AG10803 (cell line): ENCODE measurements at places on chromosomes 11 and 22.

DNA sequence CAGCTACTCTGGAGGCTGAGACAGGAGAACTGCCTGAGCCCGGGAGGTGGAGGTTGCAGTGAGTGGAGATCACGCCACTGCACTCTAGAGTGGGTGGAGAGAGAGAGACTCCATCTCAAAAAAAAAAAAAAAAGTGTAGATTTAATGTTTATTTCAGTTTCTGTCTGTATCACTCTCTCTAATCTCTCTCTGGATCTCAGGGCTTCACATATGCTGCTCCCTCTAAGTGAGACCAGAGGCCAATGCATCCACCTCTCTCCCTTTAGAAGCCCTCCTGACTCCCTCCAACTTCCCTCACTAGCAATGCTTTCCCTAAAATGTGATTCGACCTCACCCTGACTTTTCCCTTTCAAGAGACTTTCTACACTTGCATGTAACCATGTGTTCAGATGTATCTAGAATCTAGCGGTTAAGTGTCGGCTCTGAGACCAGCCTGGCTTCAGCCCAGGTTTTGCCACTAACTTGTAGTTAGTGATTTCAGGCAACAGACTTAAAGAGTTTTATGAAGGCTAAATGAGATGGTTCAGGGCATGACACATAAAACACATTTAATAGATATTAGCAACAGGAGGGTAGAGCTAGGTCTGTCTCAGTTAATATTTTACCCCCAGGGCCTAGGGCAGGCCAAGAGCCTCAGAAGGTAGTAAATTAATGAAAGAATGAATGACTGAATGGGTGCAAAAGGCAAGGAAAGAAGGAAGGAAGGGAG is 364.3 kb downstream of the LARGE1 start:
- no peak for DNase-seq

DNA sequence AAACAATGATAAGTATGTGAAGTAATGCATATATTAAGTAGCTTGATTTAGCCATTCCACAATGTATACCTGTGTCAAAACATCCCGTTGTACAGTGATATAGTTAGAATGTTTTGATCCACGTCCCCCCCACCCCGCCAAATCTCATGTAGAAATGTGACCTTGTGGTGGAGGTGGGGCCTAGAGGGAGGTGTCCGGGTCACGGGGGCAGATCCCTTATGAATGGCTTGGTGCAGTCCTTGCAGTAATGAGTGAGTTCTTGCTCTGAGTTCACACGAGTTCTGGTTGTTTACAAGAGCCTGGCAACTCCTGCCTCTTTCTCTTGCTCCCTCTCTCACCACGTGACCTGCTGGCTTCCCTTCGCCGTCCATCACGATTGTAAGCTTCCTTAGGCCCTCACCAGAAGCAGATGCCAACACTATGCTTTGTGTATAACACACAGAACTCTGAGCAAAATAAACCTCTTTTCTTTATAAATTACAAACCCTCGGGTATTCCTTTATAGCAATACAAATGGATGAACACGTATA is 41.6 kb downstream of the FANCF start:
- DNase-seq, result no peak

- DNase-seq, result peak; percentile 39
Observed at GRCh38 chr11:96204366-96204659, 138.7 kb downstream of the MAML2 start.

DNA sequence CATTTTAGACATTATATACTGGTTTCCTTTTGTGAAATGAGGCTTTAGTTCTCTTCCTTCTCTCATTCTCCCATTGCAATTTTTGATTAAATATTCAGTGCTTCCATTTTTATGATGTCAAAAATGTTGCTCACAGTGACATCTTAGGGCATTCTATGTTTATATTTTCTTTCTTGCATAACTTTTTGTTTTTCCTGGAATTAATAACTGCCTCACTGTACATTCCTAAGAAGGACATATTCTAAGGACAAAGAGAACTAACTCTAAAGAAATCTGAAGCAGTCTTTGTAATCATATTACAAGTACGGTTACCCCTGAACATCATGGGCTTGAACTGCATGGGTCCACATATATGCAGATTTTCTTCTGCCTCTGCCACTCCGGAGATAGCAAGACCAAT is 25.8 kb upstream of the P2RY6 start:
- DNase-seq, result no peak

- DNase-seq, result no peak
Observed at GRCh38 chr11:841981-842369, 354 bp downstream of the POLR2L start.

- DNase-seq, result no peak
Observed at GRCh38 chr11:44034639-44035038, 13.1 kb upstream of the ACCSL start.

DNA sequence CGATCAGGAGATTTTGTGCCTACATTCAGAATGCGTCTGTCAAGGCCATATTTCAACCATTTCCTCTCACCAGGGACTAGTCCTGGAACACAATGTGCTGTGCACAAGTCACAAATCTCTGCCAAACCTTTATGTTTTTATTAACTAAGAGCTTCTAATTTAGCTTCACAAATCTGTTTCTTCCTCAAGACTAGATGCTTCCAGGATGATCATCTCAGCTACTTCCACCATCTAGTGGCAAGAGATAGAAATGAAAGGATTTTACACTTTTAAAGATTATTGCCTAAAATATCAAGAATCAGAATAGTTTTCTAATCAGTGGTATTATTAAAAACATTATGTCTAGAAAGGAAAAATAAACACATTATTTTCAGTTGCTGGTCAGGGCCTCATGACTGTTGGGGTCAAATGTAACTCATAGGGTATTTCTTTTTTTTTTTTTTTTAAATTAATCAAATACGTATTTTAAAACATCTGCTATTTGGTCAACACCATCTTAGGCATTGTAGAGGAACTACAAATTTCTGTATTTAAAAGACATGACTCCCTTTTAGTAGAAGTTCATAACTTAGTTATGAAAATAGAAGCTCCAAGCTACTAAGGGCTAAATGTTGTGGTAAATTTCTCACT is 1102.6 kb downstream of the DLG2 start:
- DNase-seq, result peak; percentile 49

DNA sequence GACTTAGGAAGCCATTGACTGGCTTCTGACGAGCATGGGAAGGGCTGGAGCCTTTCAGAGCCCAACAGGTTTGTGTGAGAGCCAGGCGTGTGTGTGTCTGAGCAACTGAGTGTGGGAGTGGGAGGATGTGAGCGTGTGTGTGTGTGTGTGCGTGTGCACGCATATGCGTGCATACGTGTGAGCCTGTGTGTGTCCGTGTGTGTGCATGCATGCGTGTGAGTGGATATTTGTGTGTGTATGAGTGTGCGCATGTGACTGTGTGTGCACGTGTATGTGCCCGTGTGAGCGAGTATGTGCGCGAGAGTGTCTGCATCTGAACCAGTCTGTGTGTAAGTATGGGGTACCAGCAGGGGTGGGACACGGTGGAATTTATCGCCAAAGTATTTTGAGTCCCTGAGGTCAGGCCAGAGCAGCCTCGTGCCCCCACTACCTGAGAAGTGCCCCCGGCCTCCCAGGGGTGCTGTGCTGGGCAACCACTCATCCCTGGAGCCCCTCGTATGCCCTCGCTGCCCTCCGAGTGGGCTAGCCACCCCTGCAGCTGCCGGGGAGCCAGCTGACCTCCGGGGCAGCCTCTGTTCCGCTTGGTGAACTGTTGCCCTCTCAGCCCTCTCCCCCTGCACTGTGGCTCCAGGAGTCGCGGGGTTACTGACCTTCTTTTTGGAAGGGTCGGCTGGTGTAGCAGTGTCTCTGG is 38.5 kb downstream of the LRP5 start:
- DNase-seq, result no peak

DNA sequence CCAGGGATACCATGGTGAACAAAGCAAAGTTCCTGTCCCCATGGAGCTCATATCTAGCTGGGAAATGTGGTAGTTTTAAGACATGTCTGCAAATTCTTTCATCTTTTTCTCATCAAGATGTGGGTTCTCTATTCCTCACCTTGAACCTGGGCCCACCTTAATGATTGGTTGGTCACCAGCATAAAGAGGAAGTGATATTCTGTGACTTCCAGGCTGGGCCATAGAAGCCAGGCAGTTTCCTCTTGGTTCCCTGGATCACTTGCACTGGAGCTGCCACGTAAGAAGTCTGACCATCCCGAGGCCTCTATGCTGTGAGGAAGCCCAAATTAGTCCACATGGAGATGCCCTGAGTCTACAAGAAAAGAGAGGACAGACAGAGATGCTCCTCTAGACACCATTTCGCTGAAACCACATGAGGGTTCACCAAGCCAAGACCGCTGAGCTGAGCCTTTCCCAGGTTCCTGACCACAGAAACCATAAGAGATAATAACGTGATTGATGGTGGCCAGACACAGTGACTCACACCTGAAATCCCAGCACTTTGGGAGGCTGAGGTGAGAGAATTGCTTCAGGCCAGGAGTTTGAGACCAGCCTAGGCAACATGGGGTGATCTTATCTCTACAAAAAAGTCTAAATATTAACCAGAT is 119.5 kb upstream of the ISX start:
- DNase-seq, result peak; percentile 8

DNA sequence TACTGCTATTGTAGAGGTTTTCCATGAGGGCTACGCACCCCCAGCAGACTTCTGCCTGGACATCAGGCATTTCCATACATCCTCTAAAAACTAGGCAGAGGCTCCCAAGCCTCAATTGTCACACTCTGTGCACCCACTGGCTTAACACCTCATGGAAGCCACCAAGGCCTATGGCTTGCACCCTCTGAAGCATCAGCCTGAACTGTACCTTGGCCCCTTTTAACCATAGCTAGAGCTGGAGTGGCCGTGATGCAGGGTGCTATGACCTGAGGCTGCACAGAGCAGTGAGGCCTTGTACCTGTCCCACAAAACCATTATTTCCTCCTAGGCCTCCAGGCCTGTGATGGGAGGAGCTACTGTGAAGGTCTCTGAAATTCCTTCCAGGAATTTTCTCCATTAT is 33.9 kb downstream of the AAMDC start:
- DNase-seq, result no peak

- DNase-seq, result no peak
Observed at GRCh38 chr11:76542436-76542835, 97.6 kb downstream of the EMSY start.

GRCh38 chr11:12090061-12090591 is 20.3 kb upstream of the MICAL2 start:
- DNase-seq, result peak; percentile 76

- no peak for DNase-seq
Observed at GRCh38 chr11:60303661-60304060, 23.2 kb downstream of the MS4A4A start.

DNA sequence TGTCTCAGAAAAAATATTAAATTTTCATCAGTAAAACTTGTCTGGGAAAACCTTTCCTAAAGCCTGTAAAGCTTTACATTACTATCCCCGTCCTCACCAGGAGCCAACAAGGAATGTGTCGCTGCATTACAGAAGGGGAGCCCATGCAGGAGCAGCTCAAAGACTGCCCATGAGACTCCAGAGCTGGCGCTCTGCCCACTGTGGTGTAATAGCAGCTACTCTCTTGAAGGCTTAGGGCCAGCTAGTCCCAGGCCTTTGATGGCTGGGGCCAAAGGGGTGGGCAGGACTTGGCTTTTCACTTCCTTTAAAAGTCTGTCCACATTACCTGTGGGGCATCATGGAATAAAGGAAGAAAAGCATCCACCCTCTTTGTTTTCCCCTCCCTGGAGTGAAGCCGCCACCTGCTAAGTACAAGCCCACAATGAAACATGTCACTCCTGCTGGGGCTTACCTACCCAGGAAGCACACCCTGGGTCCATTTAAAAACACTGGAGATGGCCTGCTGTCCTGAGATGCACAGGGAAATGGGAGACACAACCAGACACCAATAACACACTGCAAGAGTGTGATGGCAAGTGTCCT is 150.7 kb downstream of the ADAMTS15 start:
- DNase-seq, result peak; percentile 48

DNA sequence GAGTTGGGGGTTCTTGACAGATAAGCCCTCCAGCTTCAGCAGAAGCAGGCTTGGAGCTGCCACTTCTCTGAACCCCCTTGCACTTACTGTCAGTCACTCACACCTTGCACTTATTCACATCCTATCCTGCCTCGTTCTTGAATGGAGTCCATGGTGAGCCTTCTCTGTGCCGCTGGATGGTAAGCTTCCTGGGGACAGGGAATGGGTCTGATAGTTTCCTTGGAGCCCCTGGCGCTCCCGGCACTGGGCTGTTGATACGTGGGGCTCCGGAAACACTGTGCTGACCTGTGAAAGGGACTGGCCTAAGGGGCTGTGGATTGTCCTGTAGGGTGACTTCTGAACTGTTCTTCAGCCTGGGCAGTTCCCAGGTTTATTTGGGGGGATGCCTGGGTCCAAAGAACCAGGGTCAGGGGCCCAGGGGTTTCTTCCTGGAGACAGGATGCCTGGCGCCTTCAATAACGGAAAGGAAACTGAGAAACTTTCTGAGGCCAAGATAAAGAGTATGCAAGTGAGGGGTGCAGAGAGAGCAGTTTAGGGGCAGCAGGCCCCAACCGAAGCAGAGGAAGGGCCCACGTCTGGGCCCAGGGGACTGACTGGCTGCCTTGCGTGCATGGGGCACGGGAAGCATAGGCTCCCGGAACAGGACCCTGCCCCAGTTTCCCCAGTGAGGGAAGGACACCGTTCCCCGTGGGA is 709 bp upstream of the ST3GAL4 start:
- DNase-seq, result no peak

- DNase-seq, result peak; percentile 89
Observed at GRCh38 chr22:37777122-37777687, 30.5 kb upstream of the GCAT start.

GRCh38 chr11:14578541-14578956 is 58.4 kb upstream of the PSMA1 start:
- DNase-seq, result peak; percentile 15

GRCh38 chr11:747158-748006 is at the start of gene TALDO1:
TALDO1 (plus strand) TSS chr11:747464; CDS start chr11:747482, 18 bp downstream.
- DNase-seq, result peak; percentile 76

GRCh38 chr22:19770349-19771220 is 10.0 kb downstream of the TBX1 start:
- DNase-seq, result no peak

GRCh38 chr11:70139785-70140410 is 61.8 kb downstream of the ANO1 start:
- no peak for DNase-seq

DNA sequence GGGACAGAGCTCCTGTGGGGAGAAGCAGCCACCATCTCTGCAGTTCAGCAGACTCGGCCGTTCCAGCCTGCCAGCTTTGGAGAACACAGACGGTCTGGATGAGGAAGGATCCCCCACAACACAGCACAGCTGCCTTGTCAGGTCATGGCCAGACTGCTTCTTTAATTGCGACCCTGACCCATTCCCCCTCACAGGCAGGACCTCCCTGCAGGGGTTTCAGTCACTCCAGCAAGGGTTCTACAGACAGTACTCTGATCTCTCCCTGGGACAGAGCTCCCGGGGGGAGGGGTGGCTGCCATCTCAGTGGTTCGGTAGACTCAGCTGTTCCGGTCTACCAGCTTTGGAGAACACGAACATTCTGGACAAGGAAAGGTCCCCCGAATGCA is 173.5 kb downstream of the TTC28 start:
- no peak for DNase-seq

GRCh38 chr11:103619480-103619879 is 417.0 kb upstream of the DDI1 start:
- DNase-seq, result no peak

DNA sequence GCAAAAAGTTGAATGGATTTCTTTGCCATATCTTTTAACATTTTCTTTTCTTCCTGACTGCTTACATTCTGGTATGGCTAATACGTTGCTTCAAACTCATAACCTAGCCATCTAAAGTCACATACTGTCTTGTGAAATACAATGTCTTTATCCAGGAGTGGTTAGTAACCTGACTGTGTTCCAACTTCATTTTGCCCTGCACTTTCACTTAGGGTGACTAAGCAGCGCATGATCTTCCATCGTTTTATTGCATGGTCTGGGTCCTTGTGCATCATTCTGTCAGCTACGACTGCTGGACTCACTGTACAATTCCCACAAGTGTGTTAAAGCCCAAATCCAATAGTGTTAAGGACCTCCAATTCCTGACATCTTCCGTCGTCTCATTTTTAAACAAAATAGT is 403.2 kb downstream of the NTM start:
- no peak for DNase-seq
